ENCODE measurements at places on chromosomes 5 and 9. TPM values are rescaled to one million over a fixed set of nuclear protein-coding genes. Genes with fewer than 3 reads are reported as not detected.

DNA sequence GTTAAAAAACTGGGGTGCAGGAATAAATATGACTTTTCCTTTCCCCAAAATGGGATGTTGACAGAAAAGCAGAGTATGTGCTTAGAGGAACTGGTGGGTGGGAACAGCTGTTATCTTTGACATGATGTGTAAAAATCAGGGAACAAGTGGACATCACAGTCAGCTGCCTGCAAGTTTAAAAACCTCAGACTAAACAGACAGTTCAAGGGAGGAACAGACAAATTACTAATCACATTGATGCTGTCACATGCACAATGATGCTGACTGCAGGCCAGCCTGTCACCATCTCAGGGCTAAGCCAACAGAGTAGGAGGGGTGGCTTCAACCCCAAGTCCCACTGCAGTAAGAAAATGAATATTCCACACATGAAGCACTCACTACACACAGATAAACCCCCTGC lies 38.2 kb upstream of the UBAP2 start:
- H3K27ac ChIP-seq: peak overlapping the region; percentile 45
- H3K4me3 ChIP-seq: no peak overlapping the region
- DNase-seq: no peak
- H3K4me1 ChIP-seq: peaks cover 45% of the 10 kb centered on the region
- no peaks in the 10 kb centered on the region for H3K27me3 ChIP-seq

The ANKRD18B gene
- total RNA-seq: under 0.01 TPM

GRCh38 chr5:126676195-126676624 lies 75.5 kb downstream of the PHAX start:
- no peak overlapping the region for H3K4me3 ChIP-seq
- peaks cover 3% of the 10 kb centered on the region for H3K27me3 ChIP-seq
- peak; percentile 70 for DNase-seq
- H3K36me3 ChIP-seq: no peaks in the 10 kb centered on the region
- H3K27ac ChIP-seq: no peak overlapping the region
- no peaks in the 10 kb centered on the region for H3K4me1 ChIP-seq

The PIP5KL1 gene
- total RNA-seq: 0.16 TPM

The CERCAM gene
- total RNA-seq: 19.7 TPM

The PDCD1LG2 gene
- total RNA-seq: 1.4 TPM

The SPINK4 gene
- not detected for total RNA-seq

DNA sequence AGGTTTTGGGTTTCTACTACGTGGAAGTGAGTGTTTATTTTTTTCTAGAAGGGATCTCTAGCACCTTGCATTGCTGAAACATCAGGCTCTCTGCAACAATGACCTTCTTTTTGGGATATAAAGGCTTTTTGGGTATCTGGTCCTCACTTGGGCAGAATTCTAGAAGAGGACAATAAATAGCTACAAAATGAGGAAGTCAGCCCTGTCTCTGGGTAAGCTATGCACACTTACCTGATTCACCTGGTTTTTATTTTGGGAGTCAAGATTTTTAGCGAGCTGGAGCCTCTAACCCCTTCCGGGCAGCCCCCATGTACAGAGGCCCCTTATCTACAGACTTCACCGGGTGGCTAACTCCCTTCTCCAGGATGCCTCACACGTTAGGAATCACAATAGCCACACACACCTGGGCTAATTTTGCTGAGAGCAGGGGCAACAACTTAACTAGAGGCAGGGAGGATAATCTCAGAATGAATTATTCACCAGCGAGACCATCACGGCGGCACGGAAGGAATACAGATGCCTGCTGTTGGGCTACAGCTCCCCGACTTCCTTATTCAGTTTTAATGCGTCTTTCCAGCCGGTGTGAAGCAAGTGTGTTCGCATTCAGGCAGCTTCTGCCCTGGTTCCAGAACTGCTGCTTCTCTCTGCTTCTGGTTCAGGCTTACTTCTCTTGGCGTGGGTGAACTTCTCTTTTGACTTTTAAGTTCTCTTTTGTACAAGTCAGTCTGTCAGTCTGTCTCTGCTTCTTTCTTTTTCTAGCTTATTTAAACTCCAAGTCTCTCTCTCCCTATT lies 341.0 kb upstream of the PANK3 start:
- H3K27ac ChIP-seq: no peak overlapping the region
- H3K4me1 ChIP-seq: no peaks in the 10 kb centered on the region
- no peak overlapping the region for H3K4me3 ChIP-seq
- H3K36me3 ChIP-seq: no peaks in the 10 kb centered on the region

DNA sequence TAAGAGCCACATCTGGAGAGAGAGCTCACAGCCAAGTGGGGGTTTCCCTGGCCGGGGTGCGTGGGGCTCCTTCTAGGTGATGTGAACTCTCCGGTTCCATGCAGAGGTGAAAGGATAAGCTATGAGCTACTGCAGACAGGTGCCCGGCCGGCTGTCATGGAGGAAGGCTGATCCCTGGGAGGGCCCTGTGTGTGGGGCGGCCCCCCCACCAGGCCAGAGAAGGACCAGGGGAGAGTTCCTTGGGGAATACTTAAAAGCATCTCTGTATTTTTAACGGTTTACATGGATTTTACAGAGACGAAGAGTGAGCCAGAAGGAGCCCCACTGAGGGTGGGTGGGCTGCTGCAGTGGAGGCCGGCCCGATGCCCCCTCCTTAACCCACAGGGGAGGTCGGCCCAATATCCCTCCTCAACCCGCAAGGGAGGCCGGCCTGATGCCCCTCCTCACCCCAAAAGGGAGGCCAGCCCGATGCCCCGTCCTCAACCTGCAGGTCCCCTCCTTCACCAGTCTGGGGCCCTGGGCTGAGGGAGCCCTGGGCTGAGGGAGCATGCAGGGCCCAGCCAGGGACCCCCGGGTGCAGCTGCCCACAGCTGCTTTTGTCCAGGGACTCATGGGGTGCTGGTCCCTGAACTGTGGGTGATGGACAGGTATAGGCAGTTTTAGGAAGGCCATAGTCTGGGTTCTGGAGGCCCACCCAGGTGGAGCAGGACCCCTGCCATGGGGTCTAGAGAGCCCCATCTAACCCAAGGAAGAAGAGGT lies 31.9 kb downstream of the MRPL36 start:
- H3K4me1 ChIP-seq: no peaks in the 10 kb centered on the region
- no peaks in the 10 kb centered on the region for H3K36me3 ChIP-seq
- peaks cover 50% of the 10 kb centered on the region for H3K27me3 ChIP-seq
- no peak overlapping the region for H3K4me3 ChIP-seq
- H3K27ac ChIP-seq: no peak overlapping the region

DNA sequence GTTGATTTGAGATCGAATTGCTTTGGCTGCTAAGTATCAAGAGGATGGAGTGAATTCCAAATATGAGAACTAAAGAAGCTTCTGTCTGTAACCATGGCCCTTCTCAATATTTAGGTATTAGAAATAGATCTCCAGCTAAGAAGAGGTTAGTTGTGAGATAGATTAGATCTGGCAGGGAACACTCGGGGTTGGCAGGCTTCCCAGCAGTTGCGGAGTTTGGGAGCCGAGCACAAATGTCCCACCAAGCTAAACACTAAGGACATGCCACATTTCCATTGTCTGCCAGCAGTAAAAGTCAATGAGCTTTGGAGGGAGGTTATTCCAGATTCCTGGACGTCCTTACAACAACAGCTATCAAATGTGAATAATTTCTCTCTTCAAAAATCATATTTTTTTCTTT lies 85.8 kb downstream of the TAF11L14 start:
- H3K4me1 ChIP-seq: no peaks in the 10 kb centered on the region
- H3K27ac ChIP-seq: no peak overlapping the region
- H3K36me3 ChIP-seq: no peaks in the 10 kb centered on the region
- H3K27me3 ChIP-seq: no peaks in the 10 kb centered on the region

- H3K27ac ChIP-seq: no peak overlapping the region
- H3K27me3 ChIP-seq: no peaks in the 10 kb centered on the region
- DNase-seq: no peak
- peaks cover 15% of the 10 kb centered on the region for H3K4me1 ChIP-seq
- no peaks in the 10 kb centered on the region for H3K36me3 ChIP-seq
- no peak overlapping the region for H3K4me3 ChIP-seq
These were observed 102.6 kb downstream of the ARHGAP26 start for GRCh38 chr5:142872795-142873194.

- H3K27ac ChIP-seq: no peak overlapping the region
- H3K4me3 ChIP-seq: no peak overlapping the region
- no peaks in the 10 kb centered on the region for H3K27me3 ChIP-seq
These were observed 136.8 kb downstream of the C5orf15 start for GRCh38 chr5:133831491-133832224.

The PCDHGA12 gene
- total RNA-seq: 13.8 TPM

The APBA1 gene
- total RNA-seq: 4.6 TPM

GRCh38 chr9:129141066-129142041 lies 30.1 kb downstream of the PTPA start:
- H3K27ac ChIP-seq: peak overlapping the region; percentile 99
- DNase-seq: peak; percentile 93
- peaks cover 76% of the 10 kb centered on the region for H3K4me1 ChIP-seq
- H3K27me3 ChIP-seq: no peaks in the 10 kb centered on the region
- peak overlapping the region; percentile 36 for H3K4me3 ChIP-seq

The C5orf24 gene
- 82.0 TPM for total RNA-seq

DNA sequence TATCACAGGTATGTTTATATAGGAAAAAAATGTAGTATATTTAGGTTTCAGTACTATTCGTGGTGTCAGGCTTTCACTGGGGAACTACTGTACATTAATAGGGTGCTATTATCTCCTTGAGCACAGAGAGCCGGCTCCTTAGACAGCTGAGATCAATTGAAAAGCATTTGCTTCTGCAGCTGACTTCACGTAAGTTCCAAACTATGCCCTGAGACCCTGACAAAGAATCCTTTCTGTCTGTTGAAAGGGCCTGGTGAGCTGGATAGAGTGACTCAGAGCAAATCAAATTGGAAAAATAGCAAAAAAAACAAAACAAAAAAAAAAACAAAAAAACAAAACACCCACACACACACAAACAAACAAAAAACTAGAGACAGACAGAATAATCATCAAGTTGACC lies 652.0 kb downstream of the MTRR start:
- H3K4me1 ChIP-seq: no peaks in the 10 kb centered on the region
- no peak for DNase-seq
- no peaks in the 10 kb centered on the region for H3K36me3 ChIP-seq
- H3K27me3 ChIP-seq: no peaks in the 10 kb centered on the region
- no peak overlapping the region for H3K4me3 ChIP-seq

- H3K4me3 ChIP-seq: no peak overlapping the region
- H3K27me3 ChIP-seq: no peaks in the 10 kb centered on the region
- H3K4me1 ChIP-seq: no peaks in the 10 kb centered on the region
- H3K36me3 ChIP-seq: no peaks in the 10 kb centered on the region
These were observed 62.0 kb downstream of the ANKH start for GRCh38 chr5:14809369-14810155.

DNA sequence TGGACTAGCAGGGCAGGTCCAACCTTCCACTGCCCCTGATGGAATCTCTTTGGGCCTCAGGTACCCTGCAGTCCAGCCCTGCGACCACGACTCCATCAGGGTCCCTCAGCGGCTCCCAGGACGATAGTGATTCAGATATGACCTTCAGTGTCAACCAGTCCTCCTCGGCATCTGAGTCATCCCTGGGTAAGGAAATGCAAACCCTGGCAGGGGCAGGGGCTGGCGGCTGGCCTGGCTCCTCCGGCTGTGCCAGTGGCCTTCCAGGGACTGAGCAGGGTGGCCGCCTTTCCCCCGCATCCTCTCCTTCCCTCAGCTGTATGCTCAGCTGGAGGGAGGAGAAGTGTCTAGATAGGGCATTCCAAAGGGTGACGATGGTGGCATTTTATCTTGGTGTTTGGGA lies 45.0 kb downstream of the NEURL1B start:
- no peak overlapping the region for H3K4me3 ChIP-seq
- no peaks in the 10 kb centered on the region for H3K27me3 ChIP-seq
- peak overlapping the region; percentile 62 for H3K27ac ChIP-seq
- no peak for DNase-seq
- H3K4me1 ChIP-seq: peaks cover 55% of the 10 kb centered on the region
- H3K36me3 ChIP-seq: peaks cover 41% of the 10 kb centered on the region

- no peaks in the 10 kb centered on the region for H3K36me3 ChIP-seq
- no peak for DNase-seq
- H3K27me3 ChIP-seq: no peaks in the 10 kb centered on the region
- no peak overlapping the region for H3K27ac ChIP-seq
These were observed 219.1 kb downstream of the MED10 start for GRCh38 chr5:6158974-6159831.

DNA sequence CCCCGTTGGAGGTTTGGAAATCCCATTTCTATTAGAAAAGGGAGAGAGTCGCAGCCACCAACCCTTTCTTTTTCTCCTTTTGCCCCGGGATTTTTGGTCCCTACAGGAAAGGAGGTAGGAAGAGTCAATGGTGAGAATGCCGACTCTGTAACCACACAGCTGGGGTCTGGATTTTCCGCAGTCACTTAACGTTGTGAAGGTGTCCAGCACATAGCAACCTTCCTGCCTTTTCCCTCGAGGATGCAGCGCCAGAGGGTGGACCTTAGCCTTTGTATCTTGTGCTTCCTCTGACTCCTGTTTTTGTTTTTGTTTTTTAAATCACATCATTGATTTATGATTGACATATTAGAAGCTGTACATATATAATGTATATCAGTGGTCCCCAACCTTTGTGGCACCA lies 41.4 kb downstream of the TLR4 start:
- H3K36me3 ChIP-seq: no peaks in the 10 kb centered on the region
- DNase-seq: no peak
- no peaks in the 10 kb centered on the region for H3K4me1 ChIP-seq
- H3K27ac ChIP-seq: no peak overlapping the region
- H3K27me3 ChIP-seq: peaks cover 5% of the 10 kb centered on the region

The ARL14EPL gene
- not detected for total RNA-seq

The PCDHB6 gene
- 2.3 TPM for total RNA-seq

GRCh38 chr5:155471027-155471426 lies 457.5 kb downstream of the KIF4B start:
- no peaks in the 10 kb centered on the region for H3K27me3 ChIP-seq
- no peak for DNase-seq
- H3K4me1 ChIP-seq: no peaks in the 10 kb centered on the region
- H3K4me3 ChIP-seq: no peak overlapping the region
- no peaks in the 10 kb centered on the region for H3K36me3 ChIP-seq

DNA sequence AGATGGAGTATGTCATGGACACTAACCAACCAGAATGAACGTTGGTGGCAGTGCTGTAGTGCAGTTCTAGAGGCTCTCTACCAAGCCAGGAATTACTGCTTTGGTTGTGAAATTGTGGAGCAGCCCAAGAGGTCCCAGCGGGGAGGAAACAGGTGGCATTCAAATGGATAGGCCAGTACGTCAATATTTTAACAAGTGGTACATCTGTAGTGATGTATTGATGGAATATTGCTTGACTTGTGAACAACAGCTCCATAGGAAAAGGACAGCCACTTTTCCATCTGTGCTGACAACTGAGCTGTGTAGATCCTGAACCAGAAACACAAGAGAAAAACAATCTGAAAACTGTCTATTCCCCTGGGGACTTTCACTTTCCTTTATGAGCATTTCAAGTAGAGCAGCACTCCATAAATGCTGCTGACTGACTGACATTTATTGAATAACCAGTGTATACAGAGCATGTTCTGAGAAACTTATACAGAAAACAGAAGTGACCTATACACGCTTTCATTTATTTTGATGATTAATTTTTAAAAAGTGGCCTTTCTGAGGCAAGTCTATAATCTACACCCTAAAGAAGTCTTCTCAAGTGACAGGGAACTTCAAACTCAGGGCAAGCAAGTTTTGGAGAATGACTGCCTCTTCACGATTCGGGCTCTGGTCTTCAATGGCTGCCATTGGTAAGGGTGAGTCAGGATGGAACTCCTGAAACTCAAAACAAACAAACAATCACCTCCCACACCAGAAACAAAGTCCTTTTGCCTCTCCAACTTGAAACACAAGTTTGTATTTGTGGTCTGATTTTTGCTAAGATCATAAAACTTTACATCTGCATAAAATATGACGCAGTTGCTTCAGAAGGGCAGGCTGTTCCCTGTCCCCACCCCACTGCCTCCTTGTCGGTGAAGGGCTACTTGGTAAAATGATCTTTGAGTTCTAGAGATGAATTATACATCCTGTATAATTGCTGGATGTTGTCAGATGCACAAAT lies 362.4 kb downstream of the NDUFS4 start:
- DNase-seq: no peak
- no peaks in the 10 kb centered on the region for H3K27me3 ChIP-seq
- H3K36me3 ChIP-seq: no peaks in the 10 kb centered on the region
- H3K27ac ChIP-seq: no peak overlapping the region
- H3K4me1 ChIP-seq: peaks cover 6% of the 10 kb centered on the region

Data from sigmoid colon (tissue), 7 donors.